ENCODE measurements at places on chromosomes 7 and 10.

GRCh38 chr7:20385126-20385525 is 54.4 kb downstream of the ITGB8 start:
- no peak for DNase-seq

- DNase-seq: no peak
Observed at GRCh38 chr10:102675666-102676533, 31.6 kb downstream of the TRIM8 start.

DNA sequence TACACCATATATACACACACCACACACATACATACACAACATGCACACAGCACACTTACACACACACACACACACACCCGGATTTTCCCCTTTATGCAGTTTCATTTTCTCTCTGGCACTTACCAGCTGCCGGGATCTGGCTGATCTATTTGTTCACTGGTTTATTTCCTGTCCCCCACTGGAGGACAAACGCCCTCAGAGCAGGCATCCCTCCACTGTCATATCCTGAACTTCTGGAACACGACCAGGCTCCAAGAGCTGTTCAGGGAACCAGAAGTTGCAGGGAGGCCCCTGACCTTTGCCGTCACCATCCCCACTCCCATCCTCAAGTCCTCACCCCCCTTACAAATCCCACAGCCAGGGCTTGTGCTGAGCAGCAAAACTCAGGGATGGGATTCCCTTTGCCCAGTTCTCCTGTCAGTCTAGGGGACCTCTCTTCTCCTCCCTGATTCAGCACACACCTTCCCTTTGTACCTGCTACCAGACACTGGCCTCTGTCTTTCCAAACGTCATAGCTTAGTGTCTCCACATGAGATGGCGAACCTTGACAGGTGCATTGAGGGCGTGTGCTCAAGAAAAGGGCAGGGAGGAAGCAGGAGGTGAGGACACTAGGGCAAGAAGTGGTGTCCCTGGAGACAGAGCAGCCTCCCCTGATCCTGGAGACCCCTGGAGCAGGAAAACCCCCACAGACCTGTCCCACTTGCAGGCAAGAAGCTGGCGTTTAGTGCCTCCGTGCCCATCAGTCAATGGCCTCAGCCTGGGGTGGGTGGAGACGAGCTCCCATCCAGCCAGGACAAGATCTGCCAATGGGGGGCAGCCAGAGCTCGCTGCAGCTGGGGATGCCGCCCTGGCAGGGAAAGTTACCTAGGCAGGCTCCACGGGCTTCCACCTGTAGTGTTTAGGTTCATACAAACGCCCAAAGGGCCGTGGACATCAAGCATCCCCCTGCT is 12.7 kb upstream of the DOCK1 start:
- DNase-seq: no peak

DNA sequence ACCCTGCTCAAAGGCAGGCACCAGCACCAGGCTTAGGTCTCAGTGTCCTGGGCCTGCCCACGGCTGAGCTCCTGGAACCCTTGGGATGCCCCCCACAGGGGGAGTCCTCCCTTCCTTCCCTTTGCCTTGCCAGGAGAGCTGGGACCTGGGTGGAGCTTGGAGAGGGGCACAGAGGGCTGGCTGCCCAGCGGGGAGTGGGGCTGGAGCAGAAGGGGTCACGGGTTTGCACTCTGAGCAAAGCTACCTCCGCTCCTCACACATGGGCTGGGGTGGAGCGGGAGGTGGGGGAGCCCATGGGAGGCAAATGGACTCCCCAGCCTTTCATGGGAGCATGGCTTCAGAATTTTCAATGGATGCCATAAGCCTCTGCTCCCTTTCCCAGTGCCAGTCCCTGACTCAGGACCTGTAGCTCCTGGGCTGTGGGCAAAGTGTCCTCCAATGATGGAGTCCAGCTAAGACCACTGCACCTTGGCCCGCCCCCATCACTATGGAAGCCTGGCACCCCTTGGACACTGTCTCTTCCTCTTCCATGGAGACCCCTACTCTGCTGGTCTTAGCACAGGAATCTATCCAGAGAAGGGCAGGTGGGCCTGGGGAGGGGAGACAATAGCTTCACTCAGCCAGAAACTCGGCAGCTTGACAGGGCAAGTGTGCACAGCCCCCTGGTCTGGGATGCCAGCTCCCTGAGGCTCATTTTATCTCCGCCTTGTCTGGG is 39.9 kb downstream of the LDB3 start:
- no peak for DNase-seq

- no peak for DNase-seq
Observed at GRCh38 chr7:30859940-30860496, 51.6 kb upstream of the AQP1 start.

DNA sequence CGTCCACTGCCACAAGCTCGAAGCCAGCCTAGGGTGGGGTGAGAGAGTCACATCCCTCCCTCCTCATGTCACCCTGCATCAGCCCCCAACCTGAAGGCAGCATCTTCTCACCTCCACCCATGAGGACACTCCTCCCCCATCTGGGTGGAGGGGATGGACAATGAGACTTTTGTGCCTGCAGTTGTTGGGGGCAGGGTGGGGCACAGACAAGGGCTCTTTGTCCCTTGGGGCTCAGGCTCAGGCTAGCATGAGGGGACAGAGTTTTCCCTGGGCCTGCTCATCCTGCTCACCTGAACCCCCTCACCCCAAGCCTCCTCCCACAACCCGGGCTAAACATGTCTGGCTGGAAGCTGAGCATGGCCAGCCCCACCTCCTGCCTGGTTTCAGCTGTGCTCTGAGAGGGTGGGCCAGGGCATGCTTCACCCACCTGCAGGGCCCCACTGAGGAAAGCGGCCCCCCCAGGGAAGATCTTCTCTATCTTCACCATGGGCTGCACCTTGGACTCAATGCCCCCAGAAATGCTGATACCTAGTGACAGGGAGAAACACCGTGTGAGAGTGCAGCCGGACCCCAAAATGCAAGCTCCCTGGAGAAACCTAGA is 9.3 kb downstream of the LZTS2 start:
- no peak for DNase-seq

GRCh38 chr7:112431803-112432202 is 18.5 kb upstream of the IFRD1 start:
- DNase-seq: no peak

DNA sequence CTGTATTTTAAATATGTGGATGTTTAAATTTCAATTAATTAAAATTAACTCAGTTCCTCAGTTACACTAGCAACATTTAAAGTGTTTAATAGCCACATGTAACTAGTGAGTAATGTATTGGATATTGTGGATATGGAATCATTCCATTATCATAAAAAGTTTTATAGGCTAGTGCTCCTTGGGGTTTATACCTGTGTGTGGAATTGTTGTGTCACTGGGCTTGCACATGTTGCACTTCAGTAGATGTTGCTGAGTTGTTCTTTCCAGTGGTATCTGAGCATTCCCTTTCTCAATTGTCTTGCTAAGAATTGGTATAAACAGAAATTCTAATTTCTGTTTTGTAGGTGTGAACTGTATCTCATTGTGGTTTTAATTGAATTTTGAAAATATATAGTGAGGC is 113.0 kb downstream of the ADK start:
- DNase-seq: no peak

DNA sequence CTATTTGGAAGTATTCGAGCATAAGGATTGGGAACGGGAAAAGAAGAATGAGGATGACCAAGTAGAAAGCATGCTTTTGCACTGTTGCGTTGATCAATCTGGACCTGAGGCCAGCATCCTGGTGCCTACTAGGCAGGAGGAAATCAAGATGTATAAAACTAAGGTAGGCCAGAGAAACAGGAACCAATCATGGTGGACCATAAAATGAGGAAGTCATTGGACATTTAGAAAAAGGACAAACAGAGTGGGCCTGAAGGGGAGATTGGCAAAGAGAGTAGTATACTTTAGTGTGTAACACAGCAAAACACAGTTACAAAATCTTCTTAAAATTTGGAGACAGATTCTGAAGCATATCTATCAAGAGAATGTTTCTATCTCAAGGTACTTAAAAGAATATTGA is 171.1 kb upstream of the FZD1 start:
- no peak for DNase-seq

- peak; percentile 93 for DNase-seq
Observed at GRCh38 chr7:1459512-1459892, 232 bp upstream of the MICALL2 start.

- no peak for DNase-seq
Observed at GRCh38 chr10:5840314-5841307, 27.4 kb upstream of the GDI2 start.

DNA sequence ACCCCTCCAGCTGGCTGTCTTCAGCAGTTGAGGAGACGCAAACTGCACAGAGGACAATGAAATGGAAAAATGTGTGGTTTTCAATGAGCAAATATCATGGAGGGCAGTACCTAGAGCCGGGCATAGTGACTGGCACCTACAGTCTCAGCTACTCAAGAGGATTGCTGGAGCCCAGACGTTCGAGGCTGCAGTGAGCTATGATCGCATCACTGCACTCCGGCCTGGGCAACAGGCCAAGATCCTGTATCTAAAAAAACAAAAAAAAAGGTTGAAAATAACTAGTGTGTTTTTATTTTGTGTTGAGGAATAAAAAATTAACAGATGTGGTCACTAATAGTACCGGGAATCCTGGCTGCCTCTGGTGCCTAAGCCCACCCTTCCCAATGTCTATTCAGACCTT is 345.5 kb downstream of the GALNT17 start:
- no peak for DNase-seq

DNA sequence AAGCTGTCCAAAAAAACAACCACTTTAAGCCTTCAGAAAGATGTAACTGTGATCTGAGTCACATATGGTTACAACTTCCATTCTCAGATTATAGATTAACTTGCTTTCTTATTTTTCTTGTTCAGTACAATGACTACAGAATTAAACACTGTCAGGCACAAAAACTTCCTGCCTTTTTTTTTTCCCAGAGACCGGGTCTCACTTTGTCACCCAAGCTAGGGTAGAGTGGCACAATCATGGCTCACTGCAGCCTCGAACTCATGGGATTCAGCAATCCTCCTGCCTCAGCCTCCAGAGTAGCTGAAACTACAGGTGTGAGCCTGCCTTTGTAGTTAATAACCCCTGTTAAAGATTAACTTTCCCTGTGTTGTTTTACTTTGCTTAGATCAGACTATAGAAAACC is 163.2 kb downstream of the AVL9 start:
- no peak for DNase-seq

DNA sequence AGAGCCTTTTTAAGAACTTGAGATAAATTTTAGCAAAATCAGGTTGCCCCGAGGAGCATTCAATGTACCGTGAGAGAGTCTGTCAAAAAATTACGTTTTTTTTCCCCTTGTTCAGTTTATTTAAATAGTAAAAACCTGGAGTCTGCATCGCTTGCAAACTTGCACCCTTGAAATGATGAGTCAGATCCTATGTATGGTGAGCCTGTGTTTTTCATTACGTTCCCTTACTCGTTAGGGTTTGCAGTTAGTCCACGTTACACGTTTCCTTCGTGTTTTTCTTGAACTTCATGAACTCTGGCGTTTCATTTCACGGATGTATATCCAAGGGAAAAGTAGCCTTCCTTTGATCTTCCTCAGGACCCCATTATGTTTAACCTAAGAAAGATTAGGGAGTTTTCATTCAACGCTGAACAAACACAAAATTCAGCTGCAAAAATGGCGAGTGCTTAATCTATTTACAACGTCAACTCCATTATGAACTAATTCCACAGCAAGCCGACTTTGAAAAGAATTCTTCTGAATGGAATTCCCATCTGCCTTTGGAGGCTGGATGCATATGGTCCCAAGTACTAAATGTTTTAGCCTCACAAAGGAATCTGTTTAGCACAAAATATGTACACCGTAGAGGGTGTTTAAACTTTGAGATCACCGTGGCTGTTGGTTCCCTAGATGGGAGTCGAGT is 182.4 kb downstream of the MYOF start:
- DNase-seq: no peak

DNA sequence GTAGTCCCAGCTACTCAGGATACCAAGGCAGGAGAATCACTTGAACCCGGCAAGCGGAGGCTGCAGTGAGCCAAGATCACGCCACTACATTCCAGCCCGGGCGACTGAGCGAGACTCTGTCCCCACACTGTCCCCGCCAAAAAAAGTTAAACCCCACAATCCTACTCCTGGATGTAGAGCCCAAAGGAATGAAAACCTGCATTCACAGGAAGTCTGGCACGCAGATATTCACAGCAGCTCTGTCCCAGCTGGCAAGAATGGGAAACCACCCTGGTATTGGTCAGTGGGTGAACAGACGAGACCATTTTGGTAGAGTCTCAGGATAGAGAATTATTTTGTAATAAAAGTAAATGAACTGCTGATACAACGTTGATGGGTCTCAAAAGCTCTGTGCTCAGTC is 225.2 kb downstream of the MAD1L1 start:
- no peak for DNase-seq

DNA sequence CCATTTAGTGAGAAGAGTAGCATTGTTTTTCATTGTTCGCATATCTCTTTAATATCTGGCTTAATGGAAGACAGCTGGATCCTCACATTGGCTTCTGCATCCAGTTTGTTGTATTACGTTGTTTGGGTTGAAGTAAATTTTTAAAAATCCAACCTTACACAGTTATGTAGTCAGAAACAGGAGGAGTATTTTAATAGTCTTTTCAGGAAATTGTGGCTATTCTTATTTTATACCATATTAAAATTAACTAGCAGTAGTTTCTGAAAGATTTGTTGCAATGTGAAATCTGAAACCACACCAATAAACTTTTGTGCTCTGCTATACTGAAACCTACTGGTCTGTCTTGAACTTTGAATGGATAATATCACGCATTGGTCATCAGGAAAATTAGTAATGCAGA is 27.9 kb downstream of the MYPN start:
- DNase-seq: no peak

DNA sequence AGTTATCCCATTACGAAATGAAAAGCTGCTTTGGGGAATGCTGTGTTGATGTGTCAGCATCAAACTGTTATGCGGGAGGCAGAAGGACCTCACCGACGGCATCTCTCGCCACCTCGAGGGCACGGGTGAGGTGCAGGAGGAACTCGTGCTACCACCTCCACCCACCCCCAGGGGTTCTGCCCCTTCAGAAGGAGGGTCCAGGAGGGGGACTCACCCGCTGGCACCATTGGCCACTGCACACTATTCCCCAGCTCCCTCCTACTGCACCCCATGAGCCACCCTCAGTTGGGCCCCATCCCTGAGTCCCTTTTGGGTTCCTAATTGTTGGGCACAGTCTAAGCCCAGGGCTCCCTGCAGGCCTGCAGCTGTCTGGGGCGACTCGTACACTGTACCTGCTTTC is 236.6 kb downstream of the PTPRN2 start:
- no peak for DNase-seq

Measured in activated CD8-positive, alpha-beta memory T cell treated with anti-CD3 and anti-CD28 coated beads for 1 hour (primary cell).